ENCODE measurements at places on chromosomes 1 and 21. TPM values are rescaled to one million over a fixed set of nuclear protein-coding genes. Genes with fewer than 3 reads are reported as not detected.

- peak; percentile 41 for DNase-seq
Observed at GRCh38 chr1:41371630-41372599, 10.7 kb downstream of the FOXO6 start.

DNA sequence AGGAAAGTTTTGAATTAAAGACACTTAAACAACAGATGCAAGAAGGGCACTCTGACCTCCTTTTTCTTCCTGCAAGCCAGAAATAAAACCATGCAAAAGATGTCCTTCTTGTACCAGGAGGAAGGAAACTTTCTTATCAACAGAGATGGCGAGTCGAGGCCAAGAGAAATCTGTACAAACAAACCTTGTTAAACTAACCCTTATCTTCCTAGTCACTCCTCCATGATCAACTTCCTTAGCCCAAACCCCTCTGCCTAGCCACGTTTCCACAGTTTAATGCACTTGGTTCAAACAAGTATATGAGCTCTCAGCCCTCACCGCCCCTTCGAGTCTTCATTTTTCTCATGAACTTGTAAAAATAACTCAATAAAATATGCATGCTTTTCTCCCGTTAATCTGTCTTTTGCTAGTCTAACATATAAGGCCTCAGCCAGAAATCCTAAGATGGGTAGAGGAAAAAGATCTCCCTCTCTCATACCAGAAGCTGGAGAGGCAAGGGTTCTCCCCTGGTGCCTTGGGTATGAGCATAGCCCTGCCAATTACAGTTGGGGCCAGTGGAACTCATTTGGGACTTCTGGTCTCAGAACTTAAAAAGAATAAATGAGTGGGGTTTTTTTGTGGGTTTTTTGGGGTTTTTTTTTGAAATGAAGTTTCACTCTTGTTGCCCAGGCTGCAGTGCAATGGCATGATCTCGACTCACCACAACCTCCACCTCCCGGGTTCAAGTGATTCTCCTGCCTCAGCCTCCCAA lies 141.7 kb upstream of the SOD1 start:
- no peak for DNase-seq

Gene FAM43B
- 2.0 TPM for total RNA-seq

GRCh38 chr1:19804831-19805251 lies 5.1 kb upstream of the TMCO4 start:
- DNase-seq = peak; percentile 18

GRCh38 chr1:207651583-207651982 lies 6.7 kb downstream of the CR1L start:
- DNase-seq = no peak

Gene OPTC
- not detected for total RNA-seq

GRCh38 chr21:34897828-34898227 lies 151.3 kb downstream of the RUNX1 start:
- DNase-seq = no peak

DNA sequence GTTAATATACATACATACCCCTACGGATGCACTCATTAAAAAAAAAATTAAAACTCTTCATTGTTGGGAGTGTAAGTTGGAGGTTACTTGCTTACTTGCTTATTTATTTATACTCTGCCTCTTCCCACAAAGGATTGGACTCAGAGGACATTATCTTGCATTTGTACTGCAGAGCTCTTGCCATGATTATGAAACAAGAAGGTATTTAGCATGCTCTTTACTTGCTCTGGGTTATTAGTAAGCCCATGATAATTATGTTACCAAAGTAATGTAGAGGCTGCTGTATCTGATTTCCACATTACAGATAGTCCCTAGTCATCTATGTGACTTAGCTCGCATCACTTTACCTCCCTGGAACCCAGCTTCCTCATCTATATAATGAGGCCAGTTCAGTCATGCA lies 355.1 kb upstream of the PTBP2 start:
- no peak for DNase-seq

DNA sequence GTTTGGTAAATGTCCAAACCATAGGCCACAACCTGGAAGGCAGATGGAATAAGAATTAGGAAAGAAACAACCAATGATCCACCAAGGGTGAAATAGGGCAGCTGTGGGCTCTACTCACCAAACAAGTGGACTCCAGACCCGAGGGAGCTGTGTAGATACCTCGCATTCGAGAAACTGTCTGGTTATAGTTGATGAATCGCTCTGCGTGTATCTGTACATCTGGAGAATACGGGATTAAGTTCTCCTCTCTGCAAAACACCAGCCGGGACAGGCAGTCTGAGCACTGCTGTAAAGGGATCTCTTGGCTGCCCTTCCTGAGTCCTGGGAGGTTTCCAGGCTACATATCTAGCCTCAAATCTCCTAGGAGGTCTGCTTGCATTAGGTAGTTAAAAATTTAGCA lies 9.4 kb upstream of the UBR4 start:
- no peak for DNase-seq

GRCh38 chr1:30515755-30516484 lies 207.5 kb downstream of the MATN1 start:
- DNase-seq = no peak

DNA sequence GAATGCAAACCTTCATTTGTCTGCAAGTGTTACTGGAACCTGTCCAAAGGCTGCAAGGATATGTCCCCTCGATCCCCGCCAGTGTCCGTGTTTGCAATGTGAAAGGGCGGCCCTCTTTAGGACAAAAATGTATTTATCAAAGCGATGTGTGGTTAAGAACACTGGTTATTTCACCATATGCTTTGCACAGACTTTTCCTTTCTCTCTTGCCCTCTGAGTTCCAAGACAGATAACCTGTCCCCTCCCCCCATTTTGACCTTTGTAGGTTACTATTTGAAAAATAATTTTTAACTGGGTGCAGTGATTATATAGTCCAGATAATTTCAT lies 1.8 kb downstream of the CHRM3 start:
- DNase-seq = no peak

DNA sequence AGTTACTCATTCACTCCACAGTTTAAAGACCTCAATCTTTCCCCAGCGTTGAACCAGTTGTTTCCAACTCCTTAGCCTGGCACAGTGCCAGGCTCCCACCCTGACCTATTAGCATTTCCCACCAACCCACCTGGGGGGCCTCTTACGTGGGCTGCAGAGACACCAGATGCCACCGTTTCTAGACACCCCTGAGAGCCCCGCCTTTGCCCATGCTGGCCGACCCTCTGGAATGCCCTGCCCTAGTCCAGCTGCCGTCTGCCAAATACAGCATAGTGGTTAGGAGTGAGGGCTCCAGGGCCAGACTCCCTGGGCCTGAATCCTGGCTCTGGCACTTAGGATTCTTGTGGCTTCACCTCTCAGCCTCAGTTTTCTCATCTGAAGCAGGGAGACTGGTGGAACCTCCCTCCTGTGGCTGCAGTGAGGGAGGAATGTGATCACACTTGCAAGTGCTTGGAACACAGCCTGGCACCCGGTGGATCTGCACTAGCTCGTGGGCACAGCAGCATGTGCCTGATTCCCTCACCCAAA lies 65.2 kb downstream of the TMCO4 start:
- no peak for DNase-seq

Gene RHEX
- not detected for total RNA-seq

GRCh38 chr1:243623841-243624240 lies 226.2 kb downstream of the AKT3 start:
- DNase-seq = no peak

DNA sequence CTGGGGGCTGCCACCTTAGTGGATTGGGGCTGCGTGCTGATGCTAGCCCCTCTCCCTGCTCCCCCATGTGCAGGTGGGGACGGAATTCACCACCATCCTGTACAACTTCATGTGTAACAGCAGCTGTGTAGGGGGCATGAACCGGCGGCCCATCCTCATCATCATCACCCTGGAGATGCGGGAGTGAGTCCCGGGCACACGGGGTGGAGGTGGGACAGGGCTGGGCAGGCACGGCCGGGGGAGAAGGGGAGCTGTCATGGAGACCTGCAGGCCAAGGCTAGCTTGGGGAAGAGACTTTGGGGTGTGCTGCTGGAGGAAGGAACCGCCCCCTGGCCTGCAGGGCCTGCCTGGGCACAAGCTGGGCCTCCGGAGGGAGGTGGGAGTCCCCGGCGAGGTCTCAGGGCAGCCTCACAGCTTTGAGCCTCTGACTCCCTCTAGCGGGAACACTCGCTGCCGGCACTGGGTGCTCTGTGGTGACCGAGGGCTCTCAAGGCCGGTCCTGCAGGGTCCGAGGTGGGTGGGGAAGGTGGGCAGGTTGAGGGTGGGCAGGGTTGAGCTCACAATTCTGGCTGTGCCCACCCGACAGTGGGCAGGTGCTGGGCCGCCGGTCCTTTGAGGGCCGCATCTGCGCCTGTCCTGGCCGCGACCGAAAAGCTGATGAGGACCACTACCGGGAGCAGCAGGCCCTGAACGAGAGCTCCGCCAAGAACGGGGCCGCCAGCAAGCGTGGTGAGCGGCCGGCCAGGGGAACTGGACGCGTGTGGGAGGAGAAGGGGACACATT lies 25.0 kb upstream of the CCDC27 start:
- DNase-seq = peak; percentile 21

- DNase-seq = no peak
Observed at GRCh38 chr1:34147301-34147700, 17.7 kb downstream of the CSMD2 start.

- no peak for DNase-seq
Observed at GRCh38 chr1:221723018-221723847, 18.7 kb downstream of the DUSP10 start.

GRCh38 chr1:21620496-21620895 lies 48.7 kb downstream of the RAP1GAP start:
- peak; percentile 39 for DNase-seq

- no peak for DNase-seq
Observed at GRCh38 chr1:171158096-171158495, 27.0 kb upstream of the FMO2 start.

DNA sequence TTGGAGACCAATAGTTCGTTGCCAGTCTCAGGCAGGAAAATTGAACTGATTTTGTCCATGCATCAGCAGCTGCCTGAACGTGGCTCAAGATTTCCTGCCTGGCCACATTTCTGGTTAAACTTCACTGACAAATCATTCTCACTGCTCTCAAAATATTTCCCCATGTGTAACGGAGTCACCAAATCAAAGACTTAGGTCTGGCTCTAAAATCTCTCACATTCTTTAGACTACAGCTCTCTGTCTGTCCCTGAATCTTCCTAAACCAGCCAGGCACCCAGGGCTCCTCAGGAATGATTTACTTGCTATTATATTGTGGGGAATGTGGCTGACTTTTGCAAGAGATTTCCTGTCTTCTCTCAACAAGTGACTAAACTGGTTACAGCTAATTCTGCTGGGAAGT lies 49.2 kb upstream of the GJA8 start:
- no peak for DNase-seq

- no peak for DNase-seq
Observed at GRCh38 chr1:56506951-56507491, 72.3 kb downstream of the PLPP3 start.

Gene KCNN3
- 2.7 TPM for total RNA-seq

DNA sequence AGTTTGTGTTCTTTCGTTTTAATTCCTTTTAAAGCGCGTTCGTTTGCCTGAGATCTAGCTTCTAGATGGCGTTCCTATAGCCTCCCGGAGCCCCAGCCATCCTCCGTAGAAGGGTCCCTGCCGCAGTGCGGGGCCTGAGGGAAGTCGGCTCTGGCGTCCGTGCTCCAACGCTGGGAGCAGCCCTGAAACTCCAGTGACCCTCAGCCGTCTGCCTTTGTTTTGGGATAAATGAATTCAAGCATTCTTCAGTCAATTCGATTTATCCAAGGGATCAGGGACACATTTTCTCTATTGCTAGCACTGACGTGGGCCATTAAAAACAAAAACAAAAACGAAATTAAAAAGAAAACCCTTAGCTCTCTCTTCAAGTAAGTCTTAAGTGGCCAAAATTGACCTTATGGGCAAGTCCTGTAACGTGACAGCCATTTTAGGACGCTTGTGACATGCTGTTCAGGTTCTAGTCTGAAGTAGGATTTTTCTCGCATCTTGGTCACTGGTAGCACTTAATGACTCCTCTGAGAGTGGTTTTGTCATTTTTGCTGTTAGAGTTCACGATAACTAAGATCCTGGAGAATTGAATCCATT lies 742 bp upstream of the HSPA13 start:
- no peak for DNase-seq

Gene ADORA3
- 2.3 TPM for total RNA-seq

- DNase-seq = no peak
Observed at GRCh38 chr1:226764533-226764932, 25.5 kb upstream of the ITPKB start.

DNA sequence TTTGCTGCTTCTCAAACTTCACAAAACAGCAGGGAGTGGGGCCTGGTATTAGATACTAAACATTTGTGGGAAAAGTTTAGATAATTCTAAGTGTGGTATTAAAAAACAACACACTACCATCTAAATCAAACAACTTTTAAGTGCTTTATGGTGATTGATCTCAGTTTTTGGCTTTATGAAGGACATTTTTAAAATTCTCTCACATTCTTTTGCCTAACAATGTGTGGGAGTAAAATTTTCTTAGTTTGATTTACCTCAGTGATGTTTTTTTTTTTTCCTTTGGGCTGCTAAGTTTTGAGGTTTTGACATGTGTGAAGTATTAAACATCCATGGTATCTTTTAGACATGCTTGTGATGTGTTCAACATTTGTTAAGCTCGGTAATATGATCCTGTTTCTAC lies 116.2 kb downstream of the DISP1 start:
- no peak for DNase-seq

DNA sequence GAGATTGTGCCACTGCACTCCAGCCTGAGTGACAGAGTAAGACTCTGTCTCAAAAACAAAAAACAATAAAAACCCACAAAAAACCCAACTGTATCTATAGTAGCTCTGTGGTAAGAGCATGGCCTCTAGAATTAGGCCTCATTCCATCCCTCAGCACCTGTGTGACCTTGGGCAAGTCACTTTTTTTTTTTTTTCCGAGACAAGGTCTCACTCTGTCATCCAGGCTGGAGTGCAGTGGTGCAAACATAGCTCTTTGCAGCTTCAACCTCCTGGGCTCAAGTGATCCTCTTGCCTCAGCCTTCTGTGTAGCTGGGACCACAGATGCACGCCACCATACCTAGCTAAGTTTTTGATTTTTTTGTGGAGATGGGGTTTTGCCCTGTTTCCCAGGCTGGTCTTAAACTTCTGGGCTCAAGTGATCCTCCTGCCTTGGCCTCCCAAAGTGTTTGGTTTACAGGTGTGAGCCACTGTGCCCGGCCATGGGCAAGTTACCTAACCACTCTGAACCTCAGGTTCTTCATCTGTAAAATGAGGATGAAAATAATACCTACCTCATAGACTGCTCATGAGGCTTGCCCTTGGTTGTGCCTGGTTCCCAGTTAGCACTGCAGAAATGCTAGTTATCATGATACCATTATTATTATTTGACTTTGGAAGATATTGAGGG lies 15.3 kb upstream of the MYOM3 start:
- DNase-seq = no peak

GRCh38 chr1:109361069-109361468 lies 36.6 kb downstream of the SORT1 start:
- no peak for DNase-seq

- DNase-seq = no peak
Observed at GRCh38 chr21:19171585-19171984, 768.0 kb upstream of the TMPRSS15 start.

Gene MATN1
- not detected for total RNA-seq

Gene MSH4
- 0.21 TPM for total RNA-seq

- no peak for DNase-seq
Observed at GRCh38 chr1:29626066-29626465, 389.7 kb downstream of the PTPRU start.
